Activated CD4-positive, alpha-beta T cell treated with anti-CD3 and anti-CD28 coated beads, Interleukin-2, amount 50 U/mL, for 1 hour (primary cell): ENCODE measurements at places on chromosomes 2 and 18.

- DNase-seq = no peak
Measured at GRCh38 chr2:63740943-63741342, 100.8 kb upstream of the UGP2 start.

GRCh38 chr2:177078416-177078815, 134.2 kb upstream of the HNRNPA3 start:
- no peak for DNase-seq

- DNase-seq = no peak
Measured at GRCh38 chr2:7140306-7140705, 223.1 kb downstream of the RNF144A start.

GRCh38 chr18:51907687-51908597, 432.1 kb upstream of the DCC start:
- no peak for DNase-seq

DNA sequence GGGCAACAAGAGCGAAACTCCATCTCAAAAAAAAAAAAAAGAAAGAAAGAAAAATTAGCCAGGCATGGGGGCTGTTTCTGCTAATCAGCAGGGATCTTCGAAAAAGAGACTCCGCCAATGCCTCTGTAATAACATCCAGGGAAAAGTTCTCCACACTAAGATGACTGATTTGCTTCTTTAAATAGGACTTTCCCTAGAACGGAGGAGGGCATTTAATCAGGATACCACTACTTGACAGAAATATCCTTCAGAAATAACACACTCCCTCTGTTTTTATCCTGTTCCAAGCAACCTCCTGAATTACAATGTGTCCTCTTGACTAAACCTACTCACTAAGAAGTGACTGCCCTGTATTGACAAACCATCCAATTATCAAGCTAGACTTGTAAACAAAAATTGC, 21.7 kb downstream of the REV1 start:
- DNase-seq = no peak

- DNase-seq = no peak
Measured at GRCh38 chr2:102074152-102074783, 68.3 kb upstream of the IL1R1 start.

DNA sequence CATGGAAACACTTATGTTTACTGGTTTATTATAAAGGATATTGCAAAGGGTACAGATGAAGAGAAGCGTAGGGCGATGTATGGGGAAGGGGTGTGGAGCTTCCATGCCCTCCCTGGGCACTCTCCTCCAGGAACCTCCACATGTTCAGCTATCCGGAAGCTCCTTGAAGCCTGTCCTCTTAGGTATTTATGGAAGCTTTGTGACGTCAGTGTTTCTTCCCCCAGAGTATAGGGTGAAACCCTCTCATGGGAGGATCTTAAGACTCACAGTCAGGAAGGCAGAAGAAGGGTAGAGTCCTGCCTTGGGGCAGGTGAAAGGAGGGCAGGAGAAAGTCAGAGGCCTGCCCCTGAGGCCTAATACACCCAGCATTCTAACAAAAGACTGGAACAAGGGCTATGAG, 61.3 kb upstream of the CREB1 start:
- no peak for DNase-seq

DNA sequence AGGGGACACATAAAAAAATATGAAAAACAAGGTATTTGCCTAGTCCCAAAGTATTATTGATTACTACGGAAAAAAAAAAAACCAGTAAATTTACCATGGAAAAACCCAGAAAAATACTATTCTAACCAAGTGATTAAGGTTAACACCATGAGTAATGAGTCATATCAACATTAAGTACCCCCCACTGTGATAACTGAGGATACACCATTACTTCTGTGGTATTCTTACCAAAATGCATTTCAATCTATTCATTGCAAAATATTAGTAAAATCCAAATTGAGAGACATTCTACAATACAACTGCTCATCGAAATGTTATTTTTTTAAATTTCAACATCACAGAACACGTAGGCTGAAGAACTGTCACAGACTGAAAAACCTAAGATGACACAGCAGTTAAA, 669.8 kb downstream of the ZEB2 start:
- no peak for DNase-seq

DNA sequence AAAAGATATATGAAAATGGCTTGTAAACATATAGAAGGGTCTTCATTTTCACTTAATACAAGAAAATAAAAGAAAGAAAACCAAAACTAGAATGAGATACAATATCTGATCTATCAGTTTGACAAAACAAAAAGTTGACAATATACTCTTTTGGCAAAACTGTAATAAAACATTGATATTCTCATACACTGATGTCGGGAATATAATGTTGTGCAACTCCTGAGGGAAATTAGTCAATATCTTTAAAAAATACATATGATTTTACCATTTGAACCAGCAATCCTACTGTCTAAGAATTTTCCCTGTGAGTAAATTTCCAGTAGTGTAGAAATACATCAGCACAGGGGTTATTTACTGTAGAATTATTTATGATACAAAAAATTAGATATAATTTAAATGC, 336.1 kb upstream of the FSIP2 start:
- DNase-seq = no peak

DNA sequence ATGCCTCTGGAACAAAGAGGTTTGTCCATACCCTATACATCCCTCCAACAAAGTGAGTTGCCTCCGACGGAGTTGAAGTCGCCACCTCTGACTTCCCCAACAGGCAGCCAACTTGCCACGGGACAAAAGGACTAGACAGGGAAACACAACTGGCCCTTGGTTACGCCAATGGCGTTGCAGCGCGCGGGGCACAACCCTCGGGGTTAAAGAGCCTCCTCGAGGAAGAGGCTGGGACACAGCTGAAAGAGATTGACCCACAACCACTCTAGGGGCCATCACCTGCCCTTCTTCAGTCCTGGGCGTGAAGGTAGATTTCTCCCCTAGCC, 545 bp downstream of the GTF3C2 start:
- no peak for DNase-seq

DNA sequence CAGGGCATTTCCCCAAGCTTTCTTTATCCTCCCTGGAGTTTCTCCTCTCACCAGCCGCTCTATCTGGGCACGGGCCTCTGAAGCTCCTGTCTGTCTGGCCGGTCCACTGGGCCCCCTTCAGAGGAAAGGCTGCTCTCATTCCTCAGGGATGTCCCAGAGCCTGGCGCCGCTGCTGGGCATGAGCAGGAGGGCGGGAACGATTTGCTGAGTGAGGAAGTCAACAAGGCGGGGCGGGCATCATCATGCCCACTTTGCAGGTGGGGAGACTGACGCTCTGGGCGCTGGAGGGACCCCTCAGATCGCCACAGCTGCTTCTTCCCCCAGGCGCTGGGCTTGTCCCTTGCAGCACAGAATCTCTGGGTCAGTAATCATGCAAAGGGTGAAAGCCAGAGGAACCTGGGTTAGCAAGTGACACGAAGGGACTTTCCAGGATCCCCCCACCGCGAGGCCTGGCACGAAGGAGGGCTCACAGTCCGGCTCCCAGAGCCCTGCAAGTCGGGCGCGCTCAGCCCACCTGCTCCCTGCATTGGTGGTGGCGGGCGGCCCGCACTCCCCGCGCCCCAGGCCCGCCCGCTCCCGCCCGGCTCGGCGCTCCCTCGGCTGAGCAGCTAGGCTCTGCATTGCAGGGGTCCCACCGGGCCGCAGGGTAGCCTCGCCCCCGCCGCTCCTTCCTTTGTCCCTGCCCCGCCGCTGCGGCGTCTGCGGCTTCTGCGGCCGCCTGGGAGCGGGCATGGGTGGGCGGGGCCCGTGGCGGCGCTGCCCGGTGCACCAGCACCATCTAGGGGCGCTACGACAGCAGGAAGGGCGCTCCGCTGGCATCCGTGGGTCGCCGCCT, 157.8 kb downstream of the CYRIA start:
- no peak for DNase-seq

DNA sequence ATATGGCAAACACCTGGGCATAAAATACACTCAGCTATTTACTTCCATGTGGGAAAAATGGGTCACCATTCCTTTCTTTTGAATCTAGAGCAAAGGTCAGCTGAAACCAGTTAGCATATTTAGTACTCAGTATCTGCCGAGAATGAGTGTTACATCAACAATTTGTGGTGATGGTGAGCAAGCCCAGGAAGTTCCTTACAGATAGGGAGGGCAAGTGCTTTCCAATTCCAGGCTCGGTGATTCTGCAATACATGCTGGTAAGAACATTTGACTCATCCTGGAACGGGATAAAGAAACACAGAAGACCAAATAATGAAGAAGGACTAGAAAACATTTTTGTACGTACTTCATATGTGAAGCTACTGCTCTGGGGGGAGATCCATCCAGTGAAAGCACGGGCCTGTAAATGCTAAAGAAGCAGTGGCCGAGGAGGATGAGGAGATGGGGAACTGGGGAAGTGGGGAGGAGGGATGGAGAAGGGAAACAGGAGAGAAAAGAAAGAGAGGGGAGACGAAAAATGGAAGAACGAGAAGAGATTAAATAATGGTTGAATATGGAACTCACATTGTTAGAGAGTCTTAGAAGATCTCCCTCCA, 251.9 kb downstream of the TTC32 start:
- no peak for DNase-seq

DNA sequence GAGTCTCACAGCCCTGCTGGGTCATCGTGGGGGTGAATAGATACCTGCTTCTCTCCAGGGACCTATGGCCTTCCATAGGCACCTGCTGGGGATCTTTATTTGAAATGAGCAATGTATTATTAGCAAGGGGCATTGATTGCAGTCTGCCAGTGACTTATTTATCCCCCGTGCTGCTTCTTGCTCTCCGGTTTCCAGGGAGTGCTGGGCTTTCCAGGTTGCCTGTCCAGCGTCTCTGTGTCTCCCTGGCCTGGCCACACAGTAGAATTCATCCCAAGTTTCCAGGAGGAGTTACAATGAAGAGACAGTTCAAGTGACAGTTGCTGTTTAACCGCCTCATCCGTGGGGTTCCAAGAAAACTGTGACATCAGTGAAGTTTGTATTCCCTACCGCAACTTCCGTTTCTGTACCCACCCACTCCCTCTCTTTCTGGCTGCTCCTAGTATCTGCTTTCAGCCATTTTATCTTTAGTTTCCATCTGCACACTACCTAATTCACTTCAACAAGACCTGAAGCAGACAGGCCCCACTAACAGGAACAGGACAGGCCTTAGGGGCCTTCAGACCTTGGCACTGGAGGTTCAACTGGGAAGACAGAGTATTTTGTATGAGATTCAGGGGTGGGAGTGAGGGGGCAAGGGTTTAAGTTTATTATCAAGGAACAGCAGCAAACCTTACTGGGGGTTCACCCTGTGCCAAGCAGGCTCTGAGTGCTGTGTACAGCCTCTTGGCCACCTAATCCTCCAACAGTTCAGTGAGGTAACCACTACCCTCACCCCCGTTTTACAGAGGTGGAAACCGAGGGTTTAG, 134.8 kb downstream of the PRKCE start:
- no peak for DNase-seq
